Activated CD4-positive, alpha-beta T cell treated with anti-CD3 and anti-CD28 coated beads, Interleukin-10, Interleukin-2, amounts not matched to agents 100 ng/mL and 50 ng/mL, durations not matched to agents 16 hours and 8 hours (primary cell): ENCODE measurements at places on chromosomes 11 and 22.

- DNase-seq: no peak
These were observed 247.5 kb upstream of the ZBED5 start for GRCh38 chr11:11105361-11105760.

- no peak for DNase-seq
These were observed 409.4 kb downstream of the METTL15 start for GRCh38 chr11:28517621-28518020.

DNA sequence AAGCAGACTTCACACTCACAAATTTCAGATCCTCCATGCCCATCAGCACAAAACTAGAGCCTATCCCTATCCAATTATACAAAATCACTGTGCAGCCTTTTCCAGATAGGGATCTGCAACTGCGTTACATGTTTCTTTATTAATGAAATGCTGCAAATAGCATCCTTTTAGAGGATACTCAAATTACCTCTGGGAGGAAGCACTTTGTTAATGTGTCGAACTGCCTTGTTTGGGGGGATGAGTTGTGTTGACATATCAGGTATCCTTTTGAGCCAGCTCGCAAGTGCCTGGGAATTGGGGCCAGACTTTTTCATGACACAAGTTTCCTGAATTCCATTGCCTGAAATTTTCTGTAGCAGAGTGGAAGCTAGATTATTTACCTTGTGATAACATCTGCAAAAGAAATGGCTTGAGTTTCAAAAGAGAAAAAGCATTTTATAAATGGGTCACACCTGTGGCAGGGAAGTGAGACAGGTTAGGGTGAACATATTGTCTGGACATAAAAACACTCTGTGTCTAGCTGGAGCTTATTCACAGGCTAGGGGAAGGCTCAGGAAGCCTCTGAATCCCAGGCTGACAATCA lies 299.1 kb upstream of the MTNR1B start:
- no peak for DNase-seq

- no peak for DNase-seq
These were observed 978 bp upstream of the CLDN5 start for GRCh38 chr22:19525116-19525660.

GRCh38 chr11:113331441-113331840 lies 17.1 kb downstream of the TTC12 start:
- DNase-seq: no peak

DNA sequence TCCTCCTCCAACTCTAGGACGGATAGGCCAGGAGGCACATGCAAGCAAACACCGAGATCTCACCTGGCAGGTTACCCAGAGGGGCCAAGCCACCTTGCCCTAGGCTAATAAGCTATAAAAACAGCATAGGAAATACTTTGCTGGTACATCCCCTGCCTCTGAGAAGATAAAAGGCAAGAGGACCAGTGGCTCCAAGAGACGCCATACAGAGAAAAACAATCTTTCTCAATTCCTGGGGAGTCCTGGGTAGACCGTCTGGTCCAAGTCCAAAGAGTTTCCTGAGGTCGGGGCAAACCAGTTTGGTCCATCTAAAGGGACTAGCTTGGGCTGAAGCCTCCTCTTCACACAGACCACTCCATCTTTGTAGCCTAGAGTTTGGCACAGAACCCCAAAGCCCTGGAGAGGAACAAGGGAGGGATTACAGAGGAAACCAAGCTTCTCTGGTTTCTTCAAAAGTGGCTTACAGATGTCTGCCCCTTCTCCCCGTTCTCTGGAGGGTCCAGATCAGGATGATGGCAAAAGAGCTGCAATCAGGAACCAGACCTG lies 40.4 kb downstream of the NUMA1 start:
- no peak for DNase-seq

- DNase-seq: peak; percentile 43
These were observed 10.5 kb downstream of the ELFN2 start for GRCh38 chr22:37416827-37417226.

GRCh38 chr22:45298934-45299505 lies 10.7 kb upstream of the FAM118A start:
- DNase-seq: no peak

GRCh38 chr11:117594721-117595120 lies 202.3 kb downstream of the DSCAML1 start:
- no peak for DNase-seq

DNA sequence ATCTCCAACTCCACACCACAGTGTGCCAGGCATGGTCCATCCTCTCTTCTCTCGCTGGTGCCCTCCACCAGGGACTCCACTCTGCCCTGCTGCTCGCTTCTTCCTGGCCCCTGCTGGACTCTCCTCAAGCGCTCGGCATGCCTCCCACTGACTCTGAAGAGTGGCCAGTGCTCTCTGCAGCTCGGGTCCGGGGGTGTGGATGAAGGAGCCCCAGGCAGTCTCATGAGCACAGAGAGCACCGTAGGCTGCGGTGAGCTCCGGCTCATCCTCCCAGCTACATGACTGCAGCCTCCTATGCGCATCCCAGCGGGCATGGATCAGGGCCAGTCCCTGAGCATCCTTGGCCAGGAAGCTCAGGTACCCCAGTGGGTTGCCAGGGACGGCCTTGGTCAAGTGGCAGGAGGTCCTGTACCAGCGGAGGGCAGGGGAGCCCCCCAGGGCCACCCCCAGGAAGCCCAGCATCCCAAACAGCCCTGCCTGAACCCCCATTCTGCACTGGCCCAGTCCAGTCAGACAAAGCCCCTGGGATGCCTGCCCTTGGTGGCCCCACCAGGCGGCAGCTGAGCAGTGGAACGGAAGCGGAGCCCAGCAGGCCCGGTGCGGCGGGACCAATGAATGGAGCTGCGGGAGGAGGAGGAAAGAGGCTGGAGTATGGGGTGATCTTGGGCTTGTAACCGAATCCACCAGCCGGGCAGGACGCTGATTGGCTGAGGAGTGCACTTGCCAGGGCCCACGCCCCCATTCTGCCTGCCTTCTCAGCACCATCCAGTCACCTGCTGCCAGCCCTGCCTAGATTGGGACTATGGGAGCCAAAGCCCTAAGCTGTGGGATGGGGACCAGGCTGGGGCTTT lies at the start of gene PLA2G3:
Gene PLA2G3 (minus strand): TSS at position 643 of the 851 bp plus-strand sequence. CDS start 154 bp downstream, at position 489.
- DNase-seq: no peak

GRCh38 chr11:3225826-3226750 lies 6.1 kb downstream of the MRGPRE start:
- DNase-seq: no peak

DNA sequence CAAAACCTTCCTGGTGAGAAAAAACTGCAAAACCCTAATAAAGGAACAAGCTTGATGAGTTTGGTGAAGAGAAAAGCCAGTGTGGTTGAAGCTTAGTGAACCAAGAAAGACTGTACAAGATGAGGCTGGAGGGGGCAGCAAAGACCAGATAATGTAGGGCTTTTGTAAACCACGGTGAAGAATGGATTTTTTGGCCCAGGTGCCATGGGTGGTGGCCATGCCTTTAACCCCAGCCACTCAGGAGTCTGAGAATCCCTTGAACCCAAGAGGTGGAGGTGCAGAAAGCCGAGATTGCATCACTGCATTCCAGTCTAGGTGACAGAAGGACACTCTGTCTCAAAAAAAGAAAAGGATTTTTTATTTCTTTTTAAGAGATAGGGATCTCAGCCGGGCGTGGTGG lies 5.0 kb upstream of the ZDHHC5 start:
- DNase-seq: no peak

GRCh38 chr11:131146827-131147490 lies 223.5 kb upstream of the NTM start:
- no peak for DNase-seq

DNA sequence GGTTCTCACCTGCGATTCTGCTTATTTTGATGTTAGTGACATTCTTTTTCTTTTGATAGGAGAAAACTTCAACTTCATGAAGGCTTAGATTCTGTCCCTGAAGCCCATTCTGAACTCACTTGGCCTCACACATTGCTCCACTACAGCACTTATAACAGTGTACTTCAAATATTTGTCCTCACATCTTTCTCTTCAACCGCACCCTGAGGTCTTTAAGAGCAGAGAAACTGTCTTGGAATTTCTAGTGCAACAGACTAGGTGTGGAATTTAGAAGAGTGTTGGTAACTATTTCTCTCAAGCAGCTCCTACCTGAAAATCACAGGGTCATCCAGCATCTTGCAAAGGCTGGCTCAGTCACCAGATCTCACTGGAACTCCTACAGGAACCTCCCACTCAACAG lies 7.8 kb downstream of the MRGPRX3 start:
- DNase-seq: no peak

- peak; percentile 50 for DNase-seq
These were observed 15.0 kb upstream of the SORL1 start for GRCh38 chr11:121437018-121437685.

DNA sequence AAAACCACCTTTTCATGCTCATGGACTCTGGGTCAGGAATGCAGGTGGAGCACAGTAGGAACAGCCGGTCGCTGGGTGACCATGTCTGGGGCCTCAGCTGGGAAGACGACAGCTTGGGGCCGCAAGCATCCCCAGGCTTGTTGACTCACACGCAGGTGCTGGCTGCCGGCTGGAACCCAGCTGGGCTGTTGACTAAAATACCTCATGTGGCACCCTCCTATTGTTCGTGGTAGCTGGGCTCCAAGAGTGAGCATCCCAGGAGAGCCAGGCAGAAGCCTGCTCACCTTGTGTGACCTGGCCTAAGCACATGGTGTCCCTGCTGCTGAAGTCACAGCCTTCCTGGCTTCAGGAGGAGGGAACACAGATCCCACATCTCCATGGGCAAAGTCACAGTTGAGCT lies 9.4 kb downstream of the DPP3 start:
- DNase-seq: no peak

DNA sequence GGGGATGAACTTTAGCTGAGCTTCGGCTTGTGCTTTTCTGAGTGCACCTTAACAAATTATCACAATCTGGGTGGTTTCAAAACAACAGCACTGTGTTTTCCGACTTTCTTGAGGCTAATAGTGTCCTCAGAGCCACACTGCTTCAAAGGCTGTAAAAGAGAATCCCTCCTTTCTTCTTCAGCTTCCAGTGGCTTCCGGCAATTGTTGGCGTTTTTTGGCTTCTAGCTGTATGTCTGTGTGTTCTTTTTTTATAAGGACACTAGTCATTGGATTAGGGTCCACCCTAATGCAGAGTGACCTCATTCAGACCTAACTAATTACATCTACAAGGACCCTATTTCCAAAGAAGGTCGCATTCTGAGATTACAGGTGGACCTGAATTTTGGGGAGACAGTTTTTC lies 30.6 kb downstream of the KIAA1671 start:
- DNase-seq: no peak

DNA sequence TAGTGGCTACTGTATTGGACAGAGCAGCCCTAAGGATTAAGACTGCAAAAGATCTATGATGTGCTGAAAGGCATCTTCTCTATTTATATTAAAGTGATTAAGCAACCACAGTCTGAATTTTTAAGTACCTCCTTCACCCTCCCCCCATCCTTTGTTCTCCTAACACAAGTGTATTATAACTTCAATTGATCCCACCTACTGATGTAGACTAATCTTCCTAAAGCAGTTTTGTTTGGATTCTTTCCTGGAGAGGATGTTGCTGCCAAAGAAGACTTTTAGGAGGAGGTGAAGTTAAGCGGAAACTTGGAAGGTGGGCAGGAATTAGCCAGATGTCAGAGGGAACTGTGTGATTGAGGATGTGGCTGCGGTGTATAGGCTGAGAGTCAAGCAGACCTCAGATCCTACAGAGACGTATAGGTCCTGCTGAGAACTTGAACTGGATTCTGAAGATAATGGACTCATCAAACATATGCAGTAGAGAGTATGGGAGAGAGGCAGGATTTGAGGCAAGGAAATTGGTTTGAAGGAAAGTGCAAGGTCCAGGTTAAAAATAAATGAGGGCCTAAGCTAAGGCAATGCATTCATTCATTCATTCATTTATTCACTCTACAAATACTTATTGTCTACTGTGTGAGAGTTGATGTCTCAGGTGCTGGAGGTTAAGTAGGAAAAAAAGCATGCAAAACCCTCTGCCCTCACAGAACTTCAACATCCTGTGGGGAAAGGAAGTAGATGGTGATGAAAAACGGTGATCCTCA lies 5.2 kb upstream of the RASSF10 start:
- DNase-seq: no peak

DNA sequence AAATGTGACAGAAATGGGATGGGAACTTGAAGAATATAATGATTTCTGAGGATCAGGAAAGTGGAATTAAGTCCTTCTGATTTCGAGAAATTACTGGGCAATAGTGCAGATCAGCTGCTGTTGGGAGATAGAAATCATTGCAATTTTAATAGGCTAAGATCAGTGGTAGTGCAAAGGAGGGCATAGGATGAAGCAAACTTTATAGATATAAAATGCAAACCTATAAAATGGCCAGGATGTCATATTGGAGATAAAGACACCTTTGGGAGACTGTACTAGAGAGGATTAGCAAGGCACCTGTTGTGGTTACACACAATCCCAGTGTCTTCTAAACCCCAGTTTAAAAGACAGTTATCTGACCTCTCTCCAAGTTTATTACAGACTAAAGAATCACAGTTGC lies 6.5 kb upstream of the MS4A7 start:
- no peak for DNase-seq

- no peak for DNase-seq
These were observed 4.9 kb downstream of the PTDSS2 start for GRCh38 chr11:454801-455565.

- no peak for DNase-seq
These were observed 94.0 kb downstream of the NTM start for GRCh38 chr11:131464461-131464860.

- DNase-seq: no peak
These were observed 530 bp downstream of the USP35 start for GRCh38 chr11:78189174-78189724.

- no peak for DNase-seq
These were observed 27.7 kb upstream of the PPP6R3 start for GRCh38 chr11:68432874-68433273.

DNA sequence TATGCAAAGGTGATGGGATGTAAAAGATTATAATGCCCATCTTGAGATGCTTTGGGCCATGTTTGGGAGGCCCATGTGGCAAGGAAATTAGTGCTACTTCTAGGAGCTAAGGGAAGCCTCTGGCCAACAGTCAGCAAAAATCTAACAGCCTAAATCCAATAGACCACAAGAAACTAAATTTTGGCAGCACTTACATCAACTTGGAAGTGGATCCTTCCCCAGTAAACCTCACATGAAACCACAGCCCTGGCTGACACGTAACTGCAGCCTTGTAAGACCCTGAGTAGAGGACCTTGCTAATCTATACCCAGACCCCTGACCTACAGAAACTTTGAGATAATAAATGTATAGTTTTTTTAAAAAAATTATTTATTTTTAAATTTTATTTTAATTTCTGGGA lies 13.1 kb upstream of the GRK3 start:
- DNase-seq: no peak

GRCh38 chr11:92306966-92307510 lies 82.4 kb downstream of the FAT3 start:
- no peak for DNase-seq

- no peak for DNase-seq
These were observed 29.0 kb downstream of the MRTFA start for GRCh38 chr22:40607506-40607905.

- DNase-seq: no peak
These were observed 164.6 kb downstream of the ST3GAL4 start for GRCh38 chr11:126519764-126520734.

DNA sequence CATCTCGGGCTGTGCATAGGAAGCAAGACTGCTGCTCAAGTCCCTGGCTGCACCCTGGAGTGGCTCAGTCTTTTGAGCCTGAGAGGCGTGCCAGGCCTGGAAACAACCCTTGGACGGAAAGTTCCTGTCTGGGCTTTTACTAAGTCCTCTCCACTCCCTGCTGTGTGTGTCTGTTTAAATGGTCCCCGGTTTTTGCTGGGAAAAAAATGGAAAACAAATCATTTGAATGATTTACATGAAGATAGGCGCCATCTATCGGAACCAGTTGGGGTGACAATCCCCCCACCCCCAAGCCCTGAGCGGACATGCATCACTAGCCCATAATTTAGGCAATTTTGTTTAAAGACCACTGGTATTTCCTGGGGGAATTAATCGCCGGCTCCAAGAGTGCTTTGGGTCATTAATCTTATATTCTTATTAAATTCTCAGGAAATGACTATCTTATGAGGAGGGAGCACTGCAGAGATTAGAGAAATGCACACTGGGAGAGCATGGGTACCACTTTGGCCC lies 2.7 kb upstream of the GAB2 start:
- peak; percentile 55 for DNase-seq
